ENCODE measurements at places on chromosomes 12 and 14.

- DNase-seq = no peak
Measured at GRCh38 chr12:128265566-128265965, 1.4 kb upstream of the TMEM132C start.

- peak; percentile 69 for DNase-seq
Measured at GRCh38 chr12:6039894-6040601, 84.4 kb downstream of the VWF start.

- DNase-seq = peak; percentile 72
Measured at GRCh38 chr14:23514644-23514957, 37.0 kb downstream of the ZFHX2 start.

DNA sequence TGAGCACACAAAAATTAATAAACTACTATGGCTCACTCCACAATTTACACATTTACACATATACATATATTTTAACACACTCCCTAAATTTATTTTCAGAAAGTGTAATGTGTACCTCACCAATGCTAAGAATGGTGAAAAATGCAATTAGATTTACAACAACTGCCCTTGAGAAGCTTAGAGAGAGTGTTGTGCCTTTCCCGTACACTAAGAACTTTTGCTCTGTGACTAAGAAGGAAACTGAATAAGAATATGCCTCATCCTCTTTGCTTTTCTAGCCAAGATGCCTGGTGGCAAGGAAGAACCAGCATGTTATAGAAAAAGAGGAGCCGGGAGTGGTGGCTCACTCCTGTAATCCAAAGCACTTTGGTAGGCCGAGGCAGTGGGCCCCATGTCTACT, 62.3 kb downstream of the SINHCAF start:
- no peak for DNase-seq

- no peak for DNase-seq
Measured at GRCh38 chr12:50400104-50400637, 514 bp upstream of the LARP4 start.

GRCh38 chr12:130933269-130933995, 20.3 kb upstream of the ADGRD1 start:
- no peak for DNase-seq

- peak; percentile 47 for DNase-seq
Measured at GRCh38 chr14:95067526-95067925, 89.8 kb downstream of the DICER1 start.

- DNase-seq = peak; percentile 74
Measured at GRCh38 chr14:104816616-104816884, 15.6 kb downstream of the ZBTB42 start.

- DNase-seq = no peak
Measured at GRCh38 chr14:61192989-61193388, 88.1 kb downstream of the TMEM30B start.

DNA sequence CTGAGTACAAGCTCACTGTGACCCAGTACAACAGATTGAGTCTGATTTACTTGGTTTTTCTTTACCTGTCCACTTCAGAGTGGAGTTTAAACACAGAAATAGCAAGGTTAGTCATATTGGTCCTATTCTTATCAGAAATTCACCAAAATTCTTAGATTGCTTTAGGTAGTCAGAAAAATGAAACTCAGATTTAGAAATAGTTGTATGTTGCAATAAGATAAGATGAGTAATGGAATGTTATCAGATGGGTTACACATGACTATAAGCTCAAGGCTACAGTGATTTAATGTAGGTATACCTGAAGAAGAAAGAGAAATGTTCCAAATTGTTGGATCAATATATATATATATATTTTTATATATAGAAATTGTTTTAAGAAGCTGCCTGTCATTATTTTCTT, 524.1 kb downstream of the LRFN5 start:
- DNase-seq = no peak

All from sigmoid colon (tissue), 7 donors.